ENCODE measurements at places on chromosomes 12 and 14. TPM values are rescaled to one million over a fixed set of nuclear protein-coding genes. Genes with fewer than 3 reads are reported as not detected.

Gene CAPZA3
- total RNA-seq: not detected

Gene MRPL52
- total RNA-seq: 198 TPM

Gene TAS2R50
- not detected for total RNA-seq

Gene NPFF
- total RNA-seq: not detected

Gene ITGB7
- total RNA-seq: 0.33 TPM

Gene EIF2B2
- 72.8 TPM for total RNA-seq

Gene NRL
- total RNA-seq: 0.92 TPM

Gene IFNG-AS1
- total RNA-seq: not detected

Gene POTEM
- total RNA-seq: not detected

Gene PLCZ1
- total RNA-seq: not detected

Gene TMEM260
- total RNA-seq: 6.1 TPM

Gene WNT5B
- total RNA-seq: 2.2 TPM

Gene AICDA
- total RNA-seq: 0.05 TPM

Gene SIX6
- not detected for total RNA-seq

Gene ATG101
- total RNA-seq: 103 TPM

Gene SLC17A8
- not detected for total RNA-seq

Gene CLMN
- total RNA-seq: 5.6 TPM

Gene RERG
- total RNA-seq: 0.26 TPM

Gene STAT6
- 54.2 TPM for total RNA-seq

Gene KRT7
- 4,321 TPM for total RNA-seq

Gene ENDOU
- not detected for total RNA-seq

Gene ZNF891
- 0.44 TPM for total RNA-seq

Gene CLEC1A
- total RNA-seq: not detected

Gene TEAD4
- total RNA-seq: 45.4 TPM

Gene RBM19
- total RNA-seq: 18.2 TPM

Gene GDF3
- not detected for total RNA-seq

Gene C1QL4
- 6.5 TPM for total RNA-seq

Gene PRH2
- not detected for total RNA-seq

Gene COL2A1
- total RNA-seq: 0.13 TPM

Gene AP1G2
- 45.5 TPM for total RNA-seq

Gene GAS2L3
- total RNA-seq: 9.2 TPM

Gene NELL2
- total RNA-seq: not detected

Gene USP5
- total RNA-seq: 77.6 TPM

Gene TSPAN8
- not detected for total RNA-seq

Gene DNAJC22
- 20.7 TPM for total RNA-seq

Gene TDRD9
- not detected for total RNA-seq

Gene HOXC10
- total RNA-seq: 2.9 TPM

Gene MTHFD1
- total RNA-seq: 105 TPM

Gene ALDH1L2
- 3.3 TPM for total RNA-seq

Gene PKP2
- total RNA-seq: 2.7 TPM

Gene NEK9
- 33.6 TPM for total RNA-seq

Gene STYK1
- 0.28 TPM for total RNA-seq

Gene KCNMB4
- total RNA-seq: 0.47 TPM

Gene IL31
- total RNA-seq: not detected

Gene ARHGEF25
- 6.1 TPM for total RNA-seq

Gene KIF26A
- total RNA-seq: 4.4 TPM
